ENCODE measurements at places on chromosomes 12 and 14.

DNA sequence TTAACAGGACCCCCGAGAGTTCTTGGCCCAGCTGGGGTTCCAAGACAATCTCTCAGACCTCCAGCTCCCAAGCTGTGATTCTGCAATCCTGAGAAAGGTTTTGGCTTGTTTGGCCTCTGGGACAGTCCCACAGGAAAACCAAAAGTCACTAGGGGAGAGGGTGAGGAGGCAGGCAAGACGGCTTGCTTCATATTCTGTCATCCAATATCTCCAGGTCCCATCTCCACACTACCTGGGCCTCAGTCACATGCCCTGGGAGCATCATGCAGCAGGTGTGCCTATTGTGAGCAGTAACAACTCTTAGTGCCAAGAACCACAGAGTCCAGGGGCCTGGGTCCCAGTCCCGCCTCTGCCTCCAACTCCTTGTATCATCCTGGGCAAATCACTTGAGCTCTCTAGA lies 1.7 kb downstream of the KRT79 start:
- no peak for DNase-seq

DNA sequence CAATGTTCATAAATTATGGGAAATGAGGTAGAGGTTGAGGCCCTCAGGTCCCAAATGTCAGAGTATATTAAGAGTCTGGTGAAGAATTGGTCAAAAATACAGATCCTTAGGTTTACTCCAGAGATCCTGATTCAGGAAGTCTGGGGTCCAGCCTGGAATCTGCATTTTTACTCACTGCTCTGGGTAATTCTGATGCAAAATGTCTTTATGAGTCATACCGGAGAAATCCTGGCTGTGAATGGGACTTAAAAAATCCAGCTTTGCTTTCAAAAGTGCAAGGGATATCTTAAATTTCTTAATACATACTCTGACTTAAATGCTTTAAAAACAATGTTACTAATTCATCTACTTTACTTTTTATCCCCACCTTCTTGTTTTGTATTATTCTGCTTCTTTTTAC lies 74.5 kb downstream of the FERMT2 start:
- no peak for DNase-seq

DNA sequence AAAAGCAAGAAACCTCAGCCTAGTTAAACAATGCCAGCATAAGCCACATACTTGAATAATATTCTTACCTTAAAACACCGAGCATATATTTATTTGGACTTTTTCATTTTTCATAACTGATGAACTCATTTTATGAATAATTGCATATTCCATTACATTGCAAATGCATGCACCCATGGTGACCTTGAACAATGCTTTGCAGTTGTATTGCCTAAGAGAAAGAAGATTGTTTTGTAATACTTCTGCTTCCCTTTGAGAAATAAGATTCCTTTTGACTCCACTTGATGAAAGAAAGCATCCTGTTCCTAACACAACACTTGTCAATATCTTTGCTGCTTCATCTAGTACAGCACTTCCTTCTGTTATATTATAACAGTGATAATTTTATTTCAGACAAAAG lies 1182.2 kb downstream of the FLRT2 start:
- DNase-seq = no peak

DNA sequence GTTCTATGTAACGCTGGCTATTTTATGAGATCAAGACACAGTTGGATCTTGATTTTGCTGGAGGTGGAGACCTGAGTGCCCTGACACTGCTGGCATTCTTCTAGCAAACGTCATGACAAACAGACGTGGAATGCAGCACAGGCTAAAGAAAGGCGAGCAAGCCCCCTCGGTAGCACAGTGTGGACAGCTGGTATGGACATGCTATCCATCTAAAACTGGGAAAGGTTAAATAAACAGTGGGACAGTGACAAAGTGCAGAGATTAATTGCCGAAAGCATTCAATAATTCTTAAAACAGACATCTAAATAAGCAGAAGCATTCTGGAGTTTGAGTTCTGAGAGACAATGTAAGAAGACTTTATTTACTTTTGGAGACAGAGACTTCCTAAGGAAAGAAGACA lies 237.2 kb downstream of the FBXL14 start:
- no peak for DNase-seq

DNA sequence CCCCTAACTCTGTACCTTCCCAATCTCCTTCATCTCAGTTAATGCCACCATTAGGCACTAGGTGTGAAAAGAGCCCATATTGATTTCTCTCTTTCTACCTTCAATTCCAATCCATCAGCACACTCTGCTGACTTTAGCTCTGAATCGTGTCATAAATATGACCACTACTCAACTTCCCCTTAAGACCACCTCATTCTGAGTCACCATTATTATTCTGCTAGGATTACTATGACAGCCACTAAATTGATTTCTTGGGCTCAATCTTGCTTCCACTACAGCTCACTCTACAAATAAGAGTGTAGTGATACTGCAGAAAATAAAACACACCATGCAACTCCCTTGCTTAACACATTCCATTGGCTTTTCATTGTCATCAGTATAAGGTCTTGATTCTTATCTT lies 1449.0 kb upstream of the FLRT2 start:
- no peak for DNase-seq
